Astrocyte of the cerebellum (primary cell): ENCODE measurements at places on chromosomes 5 and 9.

- DNase-seq, result no peak
These were observed 408.5 kb downstream of the KIAA0825 start for GRCh38 chr5:94209774-94210355.

DNA sequence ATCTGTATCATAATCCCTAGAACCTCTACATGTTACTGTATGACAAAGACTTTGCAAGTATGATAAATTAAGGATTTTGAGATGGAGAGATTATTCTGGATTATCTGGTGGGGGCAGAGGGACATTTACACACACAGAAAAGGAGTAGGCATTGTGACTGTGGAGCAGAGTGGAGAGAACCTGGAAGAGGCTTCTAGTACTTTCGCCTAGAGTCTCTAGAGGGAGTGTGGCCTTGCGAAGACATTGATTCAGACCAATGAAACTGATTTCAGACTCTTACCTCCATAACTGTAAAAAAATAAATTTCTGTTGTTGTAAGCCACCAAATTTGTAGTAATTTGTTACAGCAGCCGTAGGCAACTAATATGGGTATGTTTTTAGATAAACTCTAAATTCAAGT is 45.9 kb downstream of the CSNK1G3 start:
- no peak for DNase-seq

DNA sequence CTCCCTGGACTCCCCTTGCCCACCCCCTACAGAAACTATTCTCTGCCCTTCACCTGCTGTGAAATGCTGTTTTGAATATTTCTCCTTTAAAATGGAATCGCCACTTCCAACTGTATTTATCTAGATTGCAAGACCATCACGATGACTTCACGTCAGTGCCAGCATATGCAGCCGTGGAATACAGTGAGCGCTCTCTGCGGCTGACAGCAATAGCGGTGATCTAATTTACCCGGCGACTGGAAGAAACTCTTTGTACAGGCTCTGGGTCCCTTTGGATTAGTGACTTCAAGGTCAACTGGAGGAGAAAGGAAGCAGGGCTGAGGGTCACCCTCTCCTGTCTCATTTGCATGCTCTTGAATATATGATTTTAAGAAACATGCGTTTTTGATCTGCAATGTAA is 192.0 kb downstream of the IRX1 start:
- no peak for DNase-seq

- no peak for DNase-seq
These were observed 47.3 kb downstream of the WNK2 start for GRCh38 chr9:93231121-93231694.

GRCh38 chr9:136015656-136016571 is 54.7 kb upstream of the UBAC1 start:
- no peak for DNase-seq

- DNase-seq, result no peak
These were observed 108.2 kb downstream of the ST8SIA4 start for GRCh38 chr5:100794844-100795243.

DNA sequence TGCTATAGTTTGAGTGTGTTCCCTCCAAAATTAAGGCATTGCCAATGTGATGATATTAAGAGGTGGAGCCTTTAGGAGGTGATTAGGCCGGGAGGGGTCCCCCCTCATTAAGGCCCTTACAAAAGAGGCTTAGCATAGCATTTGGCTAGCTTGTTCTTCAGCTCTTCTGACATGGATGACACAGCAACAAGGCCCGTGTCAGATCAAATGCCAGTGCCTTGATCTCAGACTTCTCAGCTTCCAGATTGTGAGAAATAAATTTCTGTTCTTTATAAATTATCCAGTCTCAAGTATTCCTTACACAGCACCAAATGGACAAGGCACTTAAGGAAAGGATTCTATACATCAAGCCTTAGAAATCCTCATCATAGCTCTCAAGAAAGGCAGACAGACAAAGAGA is 31.8 kb downstream of the SLC38A9 start:
- DNase-seq, result no peak

- no peak for DNase-seq
These were observed 32.0 kb downstream of the PTBP3 start for GRCh38 chr9:112301420-112301819.

DNA sequence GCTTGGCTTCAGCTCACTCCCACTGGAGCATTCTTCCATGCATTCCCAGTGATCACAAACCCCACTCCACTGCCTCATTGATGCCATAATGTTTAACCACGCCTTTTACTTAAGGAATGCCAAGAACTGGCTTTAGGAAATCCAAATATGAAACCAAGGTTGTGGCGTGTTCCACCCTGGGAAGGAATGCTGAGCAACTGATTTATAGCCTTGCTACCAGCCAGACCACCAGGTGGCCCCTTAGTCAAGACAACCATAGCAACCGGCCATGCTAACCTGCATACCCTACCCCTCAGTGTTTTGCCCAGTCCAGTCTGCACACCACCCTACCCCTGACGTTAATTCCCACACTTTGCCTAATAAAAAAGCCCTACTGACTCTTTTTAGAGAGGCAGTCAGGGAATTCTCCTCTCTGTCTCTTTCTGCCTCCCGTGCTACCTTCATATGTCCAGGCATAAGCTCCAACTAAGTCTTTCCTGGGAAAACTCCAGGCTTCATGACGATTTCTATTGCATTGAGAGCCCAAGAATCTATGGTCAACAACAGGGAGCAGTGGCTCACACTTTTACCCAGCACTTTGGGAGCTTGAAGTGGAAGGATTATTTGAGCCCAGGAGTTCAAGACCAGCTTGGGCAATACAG is 27.0 kb upstream of the PRRC2B start:
- DNase-seq, result peak; percentile 77
